ENCODE measurements at places on chromosomes 2 and 18. TPM values are rescaled to one million over a fixed set of nuclear protein-coding genes. Genes with fewer than 3 reads are reported as not detected.

DNA sequence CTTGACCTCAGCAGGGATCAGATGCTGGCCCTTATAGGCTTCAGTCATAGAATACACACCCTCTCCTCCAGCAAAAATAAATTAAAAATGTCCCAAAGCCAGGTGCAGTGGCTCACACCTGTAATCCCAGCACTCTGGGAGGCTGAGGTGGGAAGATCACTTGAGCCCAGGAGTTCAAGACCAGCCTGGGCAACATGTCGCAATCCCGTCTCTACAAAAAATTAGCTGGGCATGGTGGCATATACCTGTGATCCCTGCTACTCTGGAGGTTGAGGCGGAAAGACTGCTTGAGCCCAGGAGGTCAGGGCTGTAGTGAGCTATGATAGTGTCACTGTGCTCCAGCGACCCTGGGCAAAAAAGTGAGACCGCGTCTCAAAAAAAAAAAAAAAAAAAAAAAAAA, 4.8 kb downstream of the ITPRIPL1 start:
- DNase-seq = no peak

Gene LANCL1
- 48.0 TPM for total RNA-seq

DNA sequence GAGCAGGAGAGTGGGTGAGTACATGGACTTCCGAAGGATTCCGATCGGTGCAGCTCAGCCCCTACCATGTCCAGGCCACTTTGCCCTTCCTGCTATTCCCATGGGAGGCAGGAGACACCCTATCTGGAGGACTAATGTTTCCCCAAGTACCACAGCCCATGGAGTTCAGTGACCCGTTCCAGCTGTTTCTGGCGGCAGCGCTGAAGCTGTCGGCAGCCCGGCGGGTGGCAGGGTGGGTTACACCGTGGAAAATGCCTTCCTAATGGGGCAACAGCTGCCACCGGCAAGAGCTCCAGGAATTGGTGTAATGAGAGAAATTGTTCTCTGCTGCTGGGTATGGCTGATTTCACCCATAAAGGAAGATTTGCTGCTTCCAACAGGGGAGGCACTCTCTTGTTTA, 98.3 kb downstream of the MYCN start:
- DNase-seq = no peak

- no peak for DNase-seq
Measured at GRCh38 chr18:11407940-11408339, 201.5 kb upstream of the SLC35G4 start.

DNA sequence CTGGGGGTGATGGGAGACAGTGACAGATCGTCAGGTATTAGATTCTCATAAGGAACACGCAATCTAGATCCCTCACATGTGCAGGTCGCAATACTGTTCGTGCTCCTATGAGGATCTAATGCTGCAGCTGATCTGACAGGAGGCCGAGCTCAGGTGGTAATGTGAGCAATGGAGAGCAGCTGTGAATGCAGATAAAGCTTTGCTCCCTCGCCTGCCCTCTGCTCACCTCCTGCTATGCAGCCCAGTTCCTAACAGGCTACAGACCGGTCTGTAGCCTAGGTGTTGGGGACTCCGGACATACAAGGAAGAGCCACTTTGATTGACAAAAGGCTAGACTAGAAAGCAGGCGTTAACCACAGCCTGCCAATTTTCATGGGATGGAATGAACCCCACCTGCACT, 183.6 kb upstream of the TMEM200C start:
- no peak for DNase-seq

DNA sequence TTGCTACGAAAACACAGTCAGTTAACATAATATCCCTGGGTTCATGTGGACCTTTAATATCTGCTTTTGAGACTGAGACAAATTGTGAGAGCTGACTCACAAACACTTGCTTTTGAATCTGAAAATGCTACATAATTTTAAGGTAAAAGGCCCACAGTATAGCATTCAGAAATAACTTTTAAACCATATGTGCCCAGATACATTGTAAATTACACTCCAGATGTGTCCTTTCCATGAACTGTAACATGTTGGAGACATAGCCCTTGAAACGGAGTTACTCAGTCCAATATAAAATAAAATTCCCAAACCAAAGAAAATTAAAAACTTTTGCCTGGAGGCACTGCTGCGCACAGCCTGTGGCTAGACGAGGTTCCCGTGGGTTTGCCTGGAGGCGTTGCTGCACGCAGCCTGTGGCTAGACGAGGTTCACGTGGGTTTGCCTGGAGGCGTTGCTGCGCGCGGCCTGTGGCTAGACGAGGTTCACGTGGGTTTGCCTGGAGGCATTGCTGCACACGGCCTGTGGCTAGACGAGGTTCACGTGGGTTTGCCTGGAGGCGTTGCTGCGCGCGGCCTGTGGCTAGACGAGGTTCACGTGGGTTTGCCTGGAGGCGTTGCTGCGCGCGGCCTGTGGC, 131.9 kb upstream of the ALKAL2 start:
- no peak for DNase-seq

- DNase-seq = peak; percentile 30
Measured at GRCh38 chr2:162333968-162334367, 10.0 kb upstream of the GCA start.

- no peak for DNase-seq
Measured at GRCh38 chr2:7709907-7710306, 792.7 kb downstream of the RNF144A start.

- DNase-seq = no peak
Measured at GRCh38 chr2:48870503-48870902, 115.0 kb upstream of the LHCGR start.

DNA sequence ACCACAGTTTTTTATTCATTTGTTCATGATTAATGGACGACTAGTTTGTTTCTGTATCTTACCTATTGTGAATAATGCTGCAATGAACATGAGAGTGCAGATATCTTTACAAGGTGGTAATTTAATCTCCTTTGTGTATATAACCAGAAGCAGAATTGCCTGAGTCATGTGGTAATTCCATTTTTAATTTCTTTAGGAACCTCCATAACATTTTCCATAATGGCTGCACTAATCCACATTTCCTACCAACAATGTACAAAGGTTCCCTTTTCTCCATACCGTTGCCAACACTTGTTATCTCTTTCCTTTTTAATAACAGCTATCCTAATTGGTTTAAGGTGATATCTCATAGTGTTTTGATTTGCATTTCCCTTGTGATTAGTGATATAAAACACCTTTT, 36.5 kb downstream of the NCOA1 start:
- DNase-seq = no peak

Gene LYG1
- total RNA-seq = 1.6 TPM
